ENCODE measurements at places on chromosomes 3 and 15.

DNA sequence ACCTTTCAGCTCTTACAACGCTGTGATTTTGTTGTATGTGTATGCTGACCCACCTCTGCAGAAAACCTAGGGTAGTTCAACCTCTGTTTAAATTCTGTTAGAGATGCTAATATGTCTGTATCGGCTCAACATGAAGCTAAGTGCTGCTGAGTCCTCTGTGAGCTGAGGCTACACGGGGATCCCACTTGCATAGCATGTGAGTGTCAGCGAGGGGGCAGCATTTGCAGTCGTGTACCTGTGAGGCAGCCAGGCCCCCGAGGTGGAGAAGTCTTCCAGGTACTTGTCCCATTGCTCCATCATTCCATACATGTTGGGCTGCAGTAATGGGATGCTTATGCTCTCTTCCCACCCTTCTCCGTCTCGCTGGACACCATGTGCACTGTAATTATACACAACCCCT, 3.7 kb downstream of the MKRN2OS start:
- DNase-seq, result no peak

DNA sequence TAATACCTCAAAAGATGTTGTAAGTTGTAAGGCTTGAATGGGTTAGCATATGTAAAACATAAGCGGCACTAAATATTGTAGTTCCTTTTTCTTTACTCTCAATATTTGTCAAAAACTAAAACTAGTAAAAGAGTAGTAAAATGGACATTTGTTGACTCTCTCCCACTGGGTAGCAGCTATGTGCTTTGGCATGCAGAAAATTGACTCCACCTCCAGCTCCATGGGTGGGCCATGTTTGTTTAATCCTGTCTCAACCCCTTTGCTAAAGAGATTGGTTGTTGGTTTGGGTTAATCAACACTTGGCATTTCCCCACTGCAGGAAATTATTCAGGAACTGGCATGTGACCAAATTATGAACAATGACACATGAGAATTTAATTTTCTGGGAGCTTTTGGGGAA, 114.8 kb downstream of the EOMES start:
- DNase-seq, result no peak

- DNase-seq, result no peak
These were observed 23.7 kb downstream of the PPP2R3A start for GRCh38 chr3:135989242-135989641.

DNA sequence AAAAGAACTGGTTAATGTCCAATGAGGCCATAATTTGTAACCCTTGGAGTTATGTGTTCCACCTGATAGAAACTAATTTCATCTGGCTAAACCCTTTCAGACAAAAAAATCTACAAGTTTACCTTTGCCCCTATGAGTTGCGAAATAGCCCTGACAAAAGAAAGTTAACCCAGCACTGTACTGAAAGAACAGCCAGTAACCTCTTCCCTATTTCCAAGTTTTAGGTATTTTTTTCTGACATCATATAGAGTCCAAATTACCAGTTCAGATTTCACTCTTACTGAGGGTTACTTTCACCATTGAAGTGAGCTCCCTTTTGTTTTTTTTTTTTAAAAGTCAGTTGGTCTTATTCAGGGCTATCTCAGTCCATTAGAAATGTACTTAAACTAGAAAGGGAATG, 42.8 kb upstream of the PTPRG start:
- no peak for DNase-seq

All from stimulated activated CD8-positive, alpha-beta memory T cell treated with anti-CD3 and anti-CD28 coated beads, Interleukin-4, amount 100 ng/mL, for 4 hours (primary cell).